Activated B cell treated with CpG ODN at 0.5 μM for 24 hours (primary cell): ENCODE measurements at places on chromosomes 6 and 20. TPM values are rescaled to one million over a fixed set of nuclear protein-coding genes. Genes with fewer than 3 reads are reported as not detected.

The OR2H2 gene
- total RNA-seq: not detected in 2 replicates

The CGA gene
- not detected in 2 replicates for total RNA-seq

The ARG1 gene
- total RNA-seq: not detected in 2 replicates

GRCh38 chr6:158784505-158784904, 34.7 kb downstream of the EZR start:
- no peak for DNase-seq

- DNase-seq: no peak
Observed at GRCh38 chr6:115668211-115668610, 392.5 kb downstream of the FRK start.

- no peak for DNase-seq
Observed at GRCh38 chr6:159577564-159577963, 115.5 kb downstream of the SOD2 start.

DNA sequence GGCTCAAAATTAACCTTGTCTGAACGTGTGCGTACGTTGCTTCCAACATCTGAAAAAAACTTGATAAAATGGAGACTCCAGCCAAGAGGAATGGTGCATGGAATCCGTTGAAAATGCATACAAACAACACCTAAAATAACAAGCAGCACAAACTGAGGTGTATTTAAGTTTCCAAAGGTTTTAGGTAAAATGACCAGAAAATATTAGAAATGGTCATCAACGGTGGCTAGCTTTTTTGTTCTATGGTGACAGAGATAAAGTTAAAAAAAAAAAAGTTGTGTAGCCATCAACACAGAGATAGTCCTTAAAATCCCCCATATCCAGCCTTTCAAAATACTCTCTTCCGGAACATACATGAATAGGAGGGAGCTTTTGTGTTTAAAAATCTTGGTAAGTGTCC, 651 bp upstream of the TFAP2B start:
- DNase-seq: no peak

DNA sequence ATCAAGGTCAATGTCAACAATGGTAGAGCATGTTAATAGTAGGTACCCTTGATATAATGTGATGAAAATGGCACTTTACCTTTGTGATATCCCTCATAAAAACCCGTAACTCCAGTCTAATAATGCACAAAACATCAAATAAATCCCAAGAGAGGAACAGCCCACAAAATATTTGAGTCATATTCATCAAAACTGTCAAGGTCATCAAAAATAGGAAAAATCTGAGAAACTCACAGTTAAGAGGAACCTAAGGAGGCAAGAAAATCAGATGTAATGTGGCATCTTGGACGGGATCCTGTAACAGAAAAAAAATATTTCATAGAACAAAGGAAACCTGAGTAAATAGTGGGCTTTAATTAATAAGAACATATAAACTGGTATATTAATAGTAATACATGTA, 25.5 kb upstream of the OSTM1 start:
- no peak for DNase-seq
